ENCODE measurements at places on chromosomes 7 and 10. TPM values are rescaled to one million over a fixed set of nuclear protein-coding genes. Genes with fewer than 3 reads are reported as not detected.

The TBXAS1 gene
- total RNA-seq: 2.1 TPM

The PCDH15 gene
- not detected for total RNA-seq

The ADAM22 gene
- total RNA-seq: 0.21 TPM

The ABCB1 gene
- not detected for total RNA-seq

The SYT15 gene
- total RNA-seq: 0.10 TPM

The TSC22D4 gene
- total RNA-seq: 37.8 TPM

The CPA4 gene
- 65.2 TPM for total RNA-seq

The DGKI gene
- total RNA-seq: not detected

The ASAH2 gene
- 4.0 TPM for total RNA-seq

The TACR2 gene
- total RNA-seq: not detected

The HDAC9 gene
- total RNA-seq: 19.5 TPM

The KCNMA1 gene
- total RNA-seq: 3.9 TPM

The VGF gene
- 0.14 TPM for total RNA-seq

The PAX4 gene
- total RNA-seq: not detected

The TSPAN33 gene
- 1.4 TPM for total RNA-seq

The PDGFA gene
- 42.0 TPM for total RNA-seq

The OLAH gene
- not detected for total RNA-seq

All from foreskin keratinocyte (primary cell).